Hematopoietic multipotent progenitor cell (in vitro differentiated cells): ENCODE measurements at places on chromosomes 5 and 9. TPM values are rescaled to one million over a fixed set of nuclear protein-coding genes. Genes with fewer than 3 reads are reported as not detected.

Gene LMX1B
- under 0.01 TPM for total RNA-seq

DNA sequence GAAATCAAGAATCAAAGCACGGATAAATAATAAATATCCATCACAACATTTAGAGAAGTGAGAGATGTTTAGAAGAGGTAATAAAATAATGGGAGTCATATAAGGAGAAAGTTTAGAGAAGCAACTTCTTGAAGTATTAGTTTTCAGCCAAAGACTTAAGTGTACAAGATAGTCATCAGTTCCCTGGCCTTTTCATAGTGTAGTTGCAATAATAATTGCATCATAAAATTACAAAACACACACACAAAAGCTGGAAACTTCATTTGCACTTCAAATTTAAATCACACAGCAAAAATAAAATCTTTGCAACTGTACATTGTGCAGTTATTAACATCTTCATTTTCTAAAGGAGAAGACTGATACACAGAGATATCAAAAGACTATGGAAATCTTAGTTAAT lies 319.1 kb upstream of the RGMB start:
- no peak for DNase-seq

DNA sequence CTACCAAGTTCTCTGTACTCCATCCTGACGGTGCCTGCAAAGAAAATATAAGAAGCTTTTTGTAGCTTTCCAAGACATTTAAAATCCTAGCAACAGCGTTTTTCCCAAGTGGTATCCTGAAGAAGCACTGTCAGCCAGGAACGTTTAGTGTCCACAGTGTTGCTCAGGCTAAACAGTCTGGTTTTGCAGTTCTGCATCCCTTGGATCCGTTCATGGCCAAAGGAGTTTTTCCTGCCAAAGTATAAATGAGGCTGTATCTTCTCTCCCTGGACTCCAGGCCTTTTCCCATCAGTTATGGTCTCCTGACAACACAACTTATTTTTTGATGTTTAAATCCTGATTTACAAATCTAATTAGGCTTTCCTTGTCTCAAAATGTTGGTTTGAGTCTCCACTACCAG lies 925.8 kb downstream of the TLE1 start:
- DNase-seq, result no peak

DNA sequence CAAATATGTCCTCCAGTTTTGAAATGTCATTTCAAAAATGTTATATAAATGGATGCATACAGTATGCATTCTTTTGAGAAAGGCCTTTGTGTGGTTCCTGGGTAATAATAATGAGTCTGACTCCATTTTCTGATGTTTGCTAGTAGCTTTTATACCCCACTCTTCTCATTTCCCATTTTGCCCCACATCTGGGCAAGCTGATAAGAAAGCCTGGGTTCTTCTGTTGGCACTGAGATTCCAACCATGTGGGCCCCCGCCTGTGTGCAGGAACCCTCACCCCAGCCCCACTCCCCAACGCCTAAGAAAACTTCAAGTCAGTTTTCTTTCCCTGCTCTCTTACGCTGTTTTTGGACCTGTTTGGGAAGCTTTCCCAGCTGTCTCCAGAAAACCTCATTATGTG lies 89.4 kb downstream of the SNX18 start:
- DNase-seq, result no peak

GRCh38 chr5:75526070-75526469 lies 14.4 kb downstream of the POLK start:
- DNase-seq, result no peak

DNA sequence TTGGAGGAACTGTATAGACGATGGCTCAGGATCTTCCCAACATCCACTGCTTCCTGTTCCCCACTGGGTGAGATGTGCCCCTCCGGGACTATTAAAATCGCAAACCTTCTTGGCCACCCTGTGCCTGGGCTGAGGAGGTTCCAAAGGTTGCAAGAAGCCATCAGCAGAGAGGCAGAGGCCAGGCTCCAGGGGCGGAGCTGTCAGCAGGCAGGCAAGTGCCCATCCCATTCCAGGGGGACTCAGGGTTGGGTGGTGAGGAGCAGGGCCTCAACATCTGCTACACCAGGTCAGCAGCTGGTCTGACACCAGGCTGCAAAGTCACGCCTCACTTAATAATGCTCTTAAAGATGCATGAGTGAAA lies 2.2 kb downstream of the BTNL3 start:
- DNase-seq, result no peak

GRCh38 chr5:87053146-87053545 lies 214.5 kb upstream of the RASA1 start:
- DNase-seq, result no peak

GRCh38 chr5:178212241-178213002 lies 8.1 kb downstream of the HNRNPAB start:
- DNase-seq, result no peak

- DNase-seq, result no peak
These were observed 1.4 kb downstream of the ETF1 start for GRCh38 chr5:138541511-138542179.

DNA sequence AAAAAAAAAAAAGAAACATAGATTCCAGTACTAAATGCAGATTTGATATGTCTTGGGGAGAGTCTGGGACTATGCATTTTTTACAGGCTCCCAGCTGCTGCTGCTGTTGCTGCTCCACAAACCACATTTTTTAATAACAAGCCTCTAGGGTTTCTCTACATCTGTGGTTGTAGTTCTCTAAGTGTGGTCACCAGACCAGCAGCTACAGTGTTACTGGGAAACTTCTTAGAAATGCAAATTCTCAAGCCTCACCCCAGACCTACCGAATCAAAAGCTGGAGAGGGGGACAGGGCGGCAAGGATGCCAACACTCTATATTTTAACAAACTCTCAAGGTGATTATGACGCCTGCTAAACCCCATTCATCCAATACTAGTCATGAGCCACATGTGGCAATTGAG lies 293.4 kb upstream of the PTGER4 start:
- DNase-seq, result no peak

Gene GFI1B
- total RNA-seq, result 72.4 TPM

Gene C9orf78
- total RNA-seq, result 19.4 TPM

GRCh38 chr5:99675974-99676373 lies 747.2 kb upstream of the CHD1 start:
- DNase-seq, result no peak

DNA sequence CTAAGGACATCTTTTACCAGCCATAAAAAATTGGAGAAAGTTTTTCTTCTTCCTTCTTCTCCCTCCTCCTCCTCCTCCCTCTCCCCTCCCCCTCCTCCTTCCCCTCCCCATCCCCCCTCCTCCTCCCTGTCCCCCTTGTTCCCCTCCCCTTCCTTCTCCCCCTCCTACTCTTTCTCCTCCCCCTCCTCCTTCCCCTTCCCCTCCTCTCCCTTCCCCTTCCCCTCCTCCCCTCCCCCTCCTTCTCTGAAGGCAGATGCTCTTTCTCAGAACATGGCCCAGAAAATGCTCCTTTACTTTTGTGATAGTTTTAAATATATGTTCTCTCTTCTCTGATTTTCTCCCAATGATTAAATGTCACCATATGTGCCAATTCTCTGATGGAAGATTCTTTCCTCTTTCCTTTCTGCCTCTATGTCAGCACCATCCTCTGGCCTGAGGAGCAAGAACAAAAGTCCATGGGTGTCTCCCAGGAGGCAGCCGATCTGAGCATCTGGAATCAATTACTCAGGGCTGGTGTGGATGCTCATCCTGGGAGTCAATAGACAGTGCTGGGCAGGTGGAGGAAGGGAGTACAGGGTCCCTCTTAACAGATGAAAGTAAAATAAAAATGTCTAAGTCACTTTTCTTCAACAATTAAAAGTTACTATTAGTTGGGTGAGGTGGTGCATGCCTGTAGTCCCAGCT lies 63.0 kb upstream of the GNA14 start:
- no peak for DNase-seq

Gene GABRA6
- total RNA-seq, result not detected

- no peak for DNase-seq
These were observed 545.9 kb upstream of the RIOK2 start for GRCh38 chr5:97728920-97729319.

- DNase-seq, result no peak
These were observed 21.3 kb downstream of the DTWD2 start for GRCh38 chr5:118967059-118967508.
